ENCODE measurements at places on chromosomes 6 and 20.

GRCh38 chr6:10250655-10251220 lies 164.1 kb downstream of the TFAP2A start:
- no peak for DNase-seq

DNA sequence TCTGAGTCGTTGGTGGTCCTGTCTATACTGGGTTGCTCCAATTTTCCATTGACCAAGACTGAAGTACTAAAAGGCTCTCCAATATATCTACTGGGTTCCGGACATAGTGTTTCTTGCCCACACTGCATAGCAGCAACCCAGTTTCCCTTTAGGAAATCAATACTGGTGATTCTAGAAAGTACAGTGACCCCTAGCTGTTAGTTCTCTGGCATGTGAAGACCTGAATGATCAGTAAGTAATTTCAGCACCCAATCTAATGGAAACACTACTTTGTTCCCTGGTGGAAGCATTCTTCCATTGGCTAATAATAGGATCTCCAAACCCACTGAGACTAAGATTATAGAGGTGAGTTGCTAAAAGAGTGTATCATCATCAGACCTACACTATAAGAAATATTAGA lies 40.8 kb upstream of the STMND1 start:
- DNase-seq = no peak

- no peak for DNase-seq
Observed at GRCh38 chr20:48919882-48920526, 1.5 kb upstream of the ARFGEF2 start.

DNA sequence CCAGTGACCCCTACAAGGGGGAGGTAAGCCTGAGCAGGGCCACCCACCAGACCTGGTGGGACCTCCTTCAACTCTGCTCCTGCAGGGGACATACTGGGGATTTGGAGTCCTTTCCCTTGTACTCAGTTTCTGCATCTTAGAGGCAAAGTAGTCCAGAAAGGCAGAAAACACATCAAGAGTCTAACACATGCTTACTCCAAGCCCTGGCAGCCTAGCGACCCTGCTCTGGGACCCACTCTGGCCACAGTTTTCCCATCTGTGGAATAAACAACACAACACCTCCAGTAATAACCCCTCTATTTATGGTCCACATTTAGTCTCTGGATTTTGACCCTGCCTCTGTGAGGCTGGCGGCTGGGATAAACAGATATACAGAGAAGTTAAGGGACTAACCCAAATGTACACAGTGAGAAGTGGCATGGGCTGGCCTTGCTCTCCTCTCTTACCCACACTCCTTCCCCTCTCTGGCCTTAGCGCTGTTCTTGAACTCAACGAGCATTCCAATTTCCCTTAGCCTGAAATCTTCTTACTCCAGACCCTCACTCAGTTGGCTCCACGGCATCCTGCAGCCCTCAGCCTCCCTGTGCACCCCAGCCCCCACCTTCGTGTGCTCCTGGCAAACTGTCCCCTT lies 16.1 kb upstream of the TLDC2 start:
- no peak for DNase-seq

DNA sequence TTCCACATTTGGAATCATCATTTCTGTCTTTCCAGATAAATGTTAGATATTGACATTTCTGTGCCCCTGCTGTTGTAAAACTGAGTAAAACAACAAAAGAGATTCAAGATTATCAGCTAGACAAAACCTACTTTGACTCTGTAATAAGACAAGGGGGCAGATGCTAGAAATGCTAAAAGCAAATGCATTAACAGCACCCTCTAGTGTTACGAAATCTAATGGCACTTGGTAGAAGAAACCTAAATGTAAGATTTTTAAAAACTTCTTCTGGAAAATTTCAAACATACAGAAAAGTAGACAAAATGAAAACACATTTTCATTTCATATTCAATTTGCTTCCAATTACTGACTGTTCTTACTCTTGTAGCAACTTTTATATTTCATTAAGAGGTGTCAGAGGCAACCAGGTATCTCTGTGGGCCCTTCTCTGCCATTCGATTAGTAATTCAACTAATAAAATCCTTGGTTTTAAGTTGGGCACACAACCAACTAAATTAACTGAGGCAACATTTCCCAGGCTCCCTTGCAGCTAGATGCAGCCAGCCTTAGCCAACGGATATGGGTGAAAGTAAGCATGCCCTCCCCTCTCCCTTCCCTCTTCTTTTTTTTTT lies 45.0 kb downstream of the SLC23A2 start:
- no peak for DNase-seq

DNA sequence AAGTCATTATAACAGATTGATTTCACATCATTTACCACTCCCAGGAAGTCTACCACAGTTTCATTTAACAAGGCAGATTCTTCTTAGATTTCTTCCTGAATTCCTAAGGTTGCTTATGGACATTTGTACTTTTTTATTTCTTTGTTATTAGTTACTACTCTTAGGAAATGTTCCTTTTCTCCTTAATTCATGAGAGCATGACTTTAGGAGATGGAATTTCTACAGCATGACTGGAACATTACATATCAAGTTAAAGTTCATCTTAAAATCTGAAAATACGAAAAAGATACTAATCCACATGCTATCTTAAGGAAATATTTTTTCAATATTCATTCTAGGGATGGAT lies 22.3 kb downstream of the CNKSR3 start:
- DNase-seq = no peak

DNA sequence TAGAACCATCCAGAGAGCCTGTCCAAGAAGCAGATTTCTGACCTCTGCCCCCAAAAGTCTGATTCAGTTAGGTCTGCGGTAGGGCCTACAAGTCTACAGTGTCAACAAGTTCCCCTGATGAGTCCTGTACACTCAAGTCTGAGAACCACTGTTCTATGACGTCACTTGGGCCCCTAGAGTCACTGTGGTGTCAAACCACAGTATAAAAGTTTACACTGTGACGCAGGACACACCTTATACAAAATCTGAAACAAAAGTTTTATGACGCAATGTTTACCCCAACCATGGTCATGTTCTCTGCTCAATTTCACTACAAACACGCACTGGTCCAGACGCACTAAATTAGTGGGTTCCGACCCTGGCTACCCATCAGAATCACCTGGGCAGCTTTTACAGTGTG lies 17.9 kb downstream of the SLA2 start:
- DNase-seq = no peak

GRCh38 chr6:604579-604978 lies 52.3 kb downstream of the HUS1B start:
- no peak for DNase-seq

DNA sequence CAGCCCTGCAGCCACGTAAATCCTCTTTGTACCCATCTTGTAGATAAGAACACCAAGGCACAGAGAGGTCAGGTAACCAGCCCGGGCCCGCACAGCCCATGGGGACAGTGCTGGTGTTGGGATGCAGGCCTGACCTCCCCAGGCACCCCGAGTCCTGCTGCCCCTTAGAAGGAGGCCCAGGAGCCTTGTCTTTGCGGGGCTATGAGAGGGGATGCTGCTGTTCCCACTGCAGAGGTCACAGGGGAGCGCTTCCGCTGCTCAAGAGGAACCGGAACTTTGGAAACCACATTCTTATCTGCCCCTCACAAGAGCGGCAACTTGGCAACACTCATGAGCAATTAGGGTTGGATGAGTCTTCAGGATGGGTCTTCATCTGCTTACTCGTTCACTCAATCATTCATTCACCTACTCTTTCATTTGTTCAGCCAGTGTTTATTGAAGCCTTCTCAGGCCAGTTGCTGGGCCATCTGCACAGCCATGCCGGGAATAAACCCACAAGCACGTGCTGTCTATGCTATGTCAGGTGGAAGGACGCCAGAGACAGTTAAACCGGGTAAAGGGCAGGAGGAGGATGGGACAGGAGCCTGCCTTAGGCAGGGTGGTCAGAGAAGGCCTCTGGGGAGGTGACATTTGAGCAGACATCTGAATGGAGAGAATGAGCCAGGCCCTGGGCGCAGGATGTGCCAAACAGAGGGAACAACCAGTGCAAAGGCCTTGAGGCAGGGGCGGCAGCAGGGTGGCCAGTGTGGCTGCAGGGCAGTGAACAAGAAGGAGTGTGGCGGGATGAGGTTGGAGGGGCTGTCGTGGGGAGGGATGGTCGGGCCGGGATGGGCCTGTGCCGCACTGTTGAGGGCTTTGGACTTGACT lies 60.8 kb downstream of the RBM38 start:
- no peak for DNase-seq

GRCh38 chr20:37234254-37234581 lies 27.4 kb downstream of the GHRH start:
- no peak for DNase-seq

DNA sequence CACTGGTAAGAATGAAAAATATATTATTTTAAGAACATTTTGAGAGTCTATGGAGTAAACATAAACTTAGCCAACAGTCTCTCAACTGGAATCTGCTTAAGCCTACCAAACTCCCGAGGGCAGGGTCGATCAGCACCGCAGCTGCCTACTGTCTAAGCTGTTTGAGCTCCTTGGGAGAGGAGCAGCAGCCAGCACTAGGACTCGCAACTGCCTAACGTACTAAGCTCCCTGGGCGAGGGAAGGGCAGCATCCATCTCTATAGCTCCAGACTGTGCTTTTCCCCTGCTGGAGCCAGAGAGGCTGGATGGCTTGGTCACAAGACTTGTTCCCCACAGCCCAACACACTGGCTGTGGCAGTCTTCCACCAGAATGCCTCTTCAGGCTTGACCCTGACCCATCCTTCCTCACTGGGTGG lies 96.4 kb downstream of the MOXD1 start:
- no peak for DNase-seq

GRCh38 chr20:1711826-1712601 lies 54.4 kb upstream of the SIRPG start:
- DNase-seq = no peak

- DNase-seq = no peak
Observed at GRCh38 chr6:76792394-76792793, 670.9 kb downstream of the HTR1B start.

DNA sequence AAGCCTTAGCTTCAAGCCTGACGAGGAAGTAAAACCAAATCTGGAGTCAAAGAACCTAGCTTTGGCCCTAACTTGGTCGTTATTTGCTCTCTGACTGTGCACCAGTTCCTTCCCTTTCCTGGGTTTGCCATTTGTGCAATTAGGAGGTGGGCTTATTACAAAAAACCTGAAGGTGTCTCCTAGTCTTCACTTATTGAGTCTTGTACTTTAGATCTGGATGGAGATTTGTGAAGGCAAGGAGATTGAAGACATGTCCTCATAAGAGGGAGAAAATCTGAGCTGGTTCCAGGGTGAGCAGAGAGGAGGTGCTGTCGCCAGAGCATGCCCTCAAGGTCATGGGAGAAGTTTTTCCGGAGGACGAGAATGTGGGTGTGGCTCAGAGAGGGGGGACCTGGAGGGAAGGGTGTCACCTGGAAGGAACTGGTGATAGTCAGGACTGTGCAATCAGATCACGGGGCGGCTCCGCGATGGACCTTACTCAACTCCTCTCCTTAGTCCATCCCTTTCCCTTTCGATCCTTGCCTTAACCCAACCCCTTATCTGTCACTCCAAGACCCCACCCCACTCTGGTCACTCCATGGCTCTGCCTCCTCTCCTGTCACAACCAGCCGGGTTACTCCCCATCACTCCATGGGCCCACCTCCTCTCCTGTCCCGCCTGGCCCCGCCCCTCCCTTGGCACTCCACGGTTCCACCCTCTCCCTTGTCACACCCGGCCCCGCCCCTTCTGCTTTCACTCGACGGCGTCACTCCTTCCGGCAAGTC lies 588 bp upstream of the ACSS2 start:
- DNase-seq = peak; percentile 20

GRCh38 chr20:25274891-25275812 lies 27.3 kb downstream of the PYGB start:
- no peak for DNase-seq

DNA sequence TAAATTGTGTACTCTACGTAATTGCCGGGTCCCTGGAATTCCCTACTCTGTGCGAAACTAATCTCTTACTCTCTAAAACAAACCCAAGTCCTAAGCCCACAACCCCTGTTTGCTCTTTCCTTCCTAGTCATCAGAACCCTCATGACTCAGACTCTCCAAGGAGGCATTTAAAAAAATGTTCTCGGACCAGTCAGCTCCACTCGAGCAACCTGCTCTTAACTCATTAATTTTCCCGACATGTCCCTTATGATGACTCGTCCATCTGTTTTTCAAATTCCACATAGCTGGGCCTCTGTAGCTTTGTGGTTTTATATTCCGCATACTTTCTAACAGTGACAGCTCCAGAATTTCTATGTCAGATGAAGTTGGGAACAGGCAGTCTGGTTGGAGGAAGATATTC lies 2.6 kb upstream of the MUC22 start:
- no peak for DNase-seq

DNA sequence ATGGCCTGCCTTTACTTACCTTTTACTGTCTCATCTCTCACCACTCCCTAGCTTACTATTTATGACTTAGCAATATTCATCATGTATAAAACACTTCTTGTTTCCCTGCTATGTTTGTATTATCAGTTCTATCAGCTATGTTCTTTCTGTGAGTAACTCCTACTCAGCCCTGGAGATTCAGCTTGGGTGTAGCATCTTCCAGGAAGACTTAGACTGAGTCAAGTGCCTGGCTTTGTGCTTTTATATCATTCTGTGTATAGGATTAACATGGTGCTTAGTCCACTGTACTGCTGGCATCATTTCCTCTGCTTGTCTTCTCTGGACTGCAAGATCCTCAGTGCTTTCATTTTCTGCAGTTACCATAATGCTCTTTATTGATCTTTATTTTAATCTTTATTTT lies 257.8 kb downstream of the BTBD3 start:
- DNase-seq = no peak

- DNase-seq = no peak
Observed at GRCh38 chr6:13203145-13203544, 125.2 kb downstream of the TBC1D7 start.

DNA sequence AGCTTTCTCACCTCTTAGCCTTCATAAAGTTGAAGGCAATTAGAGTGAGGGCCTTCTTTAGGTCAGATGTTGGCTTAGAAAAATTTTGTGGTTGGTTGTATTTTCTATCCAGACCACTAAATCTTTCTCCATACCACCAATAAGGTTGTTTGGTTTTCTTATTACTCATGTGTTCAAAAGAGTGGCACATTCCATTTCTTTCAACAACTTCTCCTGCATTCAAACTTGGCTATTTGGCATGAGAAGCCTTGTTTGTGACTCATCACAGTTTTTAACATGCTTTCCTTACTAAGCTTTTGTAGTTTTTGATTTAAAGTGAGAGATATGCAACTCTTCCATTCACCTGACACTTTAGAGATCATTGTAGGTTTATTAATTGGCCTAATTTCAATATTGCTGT lies 949.6 kb downstream of the TBC1D32 start:
- DNase-seq = no peak

- DNase-seq = no peak
Observed at GRCh38 chr6:169079650-169080049, 174.0 kb downstream of the THBS2 start.

DNA sequence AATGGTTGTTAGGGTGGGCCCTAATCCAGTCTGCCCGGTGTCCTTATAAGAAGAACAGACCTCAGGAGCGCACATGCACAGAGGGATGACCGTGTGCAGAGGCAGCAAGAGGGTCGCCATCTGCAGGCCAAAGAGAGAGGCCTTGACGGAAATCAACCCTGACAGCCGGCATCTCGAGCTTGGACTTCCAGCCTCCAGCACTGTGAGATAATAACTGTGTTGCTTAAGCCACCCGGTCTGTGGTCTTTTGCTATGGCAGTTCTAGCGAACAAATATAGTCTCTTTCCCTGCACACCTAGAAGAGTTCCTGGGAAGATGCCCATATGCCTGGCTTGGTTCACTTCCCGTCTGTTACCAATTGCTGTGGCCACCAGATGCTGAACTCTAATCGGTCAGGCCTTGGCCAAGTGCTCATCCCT lies 35.3 kb upstream of the PTGIS start:
- no peak for DNase-seq

- no peak for DNase-seq
Observed at GRCh38 chr6:56913285-56914074, 41.4 kb upstream of the BEND6 start.

GRCh38 chr6:143759666-143760065 lies 81.9 kb downstream of the PHACTR2 start:
- no peak for DNase-seq
